ENCODE measurements at places on chromosomes 5 and 9.

DNA sequence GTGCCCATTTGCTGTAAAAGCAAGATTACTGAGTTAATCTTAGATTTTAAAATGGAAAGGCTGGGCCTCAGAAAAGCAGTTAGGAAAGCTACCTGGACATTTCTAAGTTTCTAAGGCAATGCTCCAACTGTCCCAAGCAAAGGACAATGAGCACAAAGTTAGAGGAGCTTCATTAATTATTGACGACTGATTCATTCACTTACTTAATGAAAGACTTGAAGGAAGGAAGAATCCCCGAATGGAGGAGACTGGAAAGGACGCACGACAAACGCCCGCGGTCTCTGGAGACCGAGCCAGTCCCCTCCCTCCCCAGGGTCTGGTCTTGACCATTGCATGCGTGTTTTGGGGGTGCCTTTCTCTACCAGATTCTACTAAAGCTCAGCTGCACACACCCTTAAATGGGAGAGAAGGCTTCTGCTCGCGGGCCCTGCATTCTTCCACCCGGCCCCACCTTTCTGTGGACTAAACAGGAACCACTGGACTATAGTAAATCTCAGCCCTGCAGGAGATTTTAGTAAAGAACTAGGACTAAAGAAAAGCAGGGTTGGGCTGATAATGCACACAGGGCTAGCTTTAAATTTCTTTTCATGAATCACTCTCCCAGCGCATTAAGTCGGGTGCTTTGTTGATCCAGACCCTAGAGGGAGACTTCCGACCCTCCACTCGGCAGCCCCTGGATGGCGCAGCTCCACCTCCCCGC lies 44.8 kb downstream of the CTSL start:
- DNase-seq, result no peak

- no peak for DNase-seq
Observed at GRCh38 chr5:139881143-139881733, 85.6 kb downstream of the PSD2 start.

DNA sequence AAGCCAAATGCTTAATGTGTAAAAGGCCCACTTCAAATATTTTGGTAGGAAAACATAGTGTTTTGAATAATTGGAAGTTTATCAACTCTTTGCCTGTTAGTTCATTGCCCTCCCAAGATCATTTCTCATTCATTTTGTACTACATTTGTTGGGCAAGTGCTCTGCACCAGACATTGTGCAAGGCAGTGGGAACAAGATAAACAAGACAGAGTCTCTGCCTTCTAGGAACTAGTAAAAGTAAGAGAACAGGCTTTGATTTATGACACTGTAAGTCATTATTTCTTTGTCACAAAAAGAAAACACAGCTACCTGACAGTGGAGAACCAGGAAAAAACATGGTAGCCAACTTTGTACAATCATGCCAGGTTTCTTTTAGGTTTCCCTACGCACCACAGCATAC lies 63.7 kb upstream of the PAM start:
- DNase-seq, result no peak

DNA sequence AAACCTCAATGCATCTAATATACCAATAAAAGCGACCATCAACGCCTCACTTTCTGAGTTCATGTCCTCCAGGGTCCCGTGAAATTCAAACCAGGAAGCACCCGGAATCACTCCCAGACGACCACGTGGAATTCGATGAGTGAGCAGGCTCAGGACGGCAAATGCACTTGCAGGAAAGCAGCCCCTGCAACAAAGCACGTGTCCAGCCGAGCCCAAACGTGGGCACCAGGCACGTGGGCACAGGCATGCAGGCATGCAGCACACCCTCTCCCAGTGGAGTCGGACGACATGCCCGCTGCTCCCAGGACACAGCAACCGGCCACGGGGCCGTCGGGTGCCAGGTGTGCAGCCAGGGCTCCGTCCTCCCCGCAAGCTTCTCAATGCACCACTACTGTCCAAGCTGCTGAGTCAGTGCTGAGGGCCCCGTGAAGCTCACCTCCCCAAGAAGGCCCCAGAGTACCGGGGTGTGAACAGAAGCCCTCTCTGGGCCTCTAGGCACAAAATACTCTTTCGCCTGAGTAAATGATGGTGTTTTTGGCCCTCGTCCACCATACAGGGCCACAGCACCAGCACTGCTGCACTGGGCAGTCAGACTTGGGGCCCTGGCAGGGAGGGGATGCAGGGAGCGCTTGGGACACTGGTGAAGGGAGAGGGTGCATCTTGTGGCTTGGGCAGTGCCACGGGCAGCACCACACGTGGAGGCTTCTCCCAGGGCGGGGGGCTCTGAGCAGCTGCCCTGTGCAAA lies 87.6 kb downstream of the VAV2 start:
- DNase-seq, result no peak

DNA sequence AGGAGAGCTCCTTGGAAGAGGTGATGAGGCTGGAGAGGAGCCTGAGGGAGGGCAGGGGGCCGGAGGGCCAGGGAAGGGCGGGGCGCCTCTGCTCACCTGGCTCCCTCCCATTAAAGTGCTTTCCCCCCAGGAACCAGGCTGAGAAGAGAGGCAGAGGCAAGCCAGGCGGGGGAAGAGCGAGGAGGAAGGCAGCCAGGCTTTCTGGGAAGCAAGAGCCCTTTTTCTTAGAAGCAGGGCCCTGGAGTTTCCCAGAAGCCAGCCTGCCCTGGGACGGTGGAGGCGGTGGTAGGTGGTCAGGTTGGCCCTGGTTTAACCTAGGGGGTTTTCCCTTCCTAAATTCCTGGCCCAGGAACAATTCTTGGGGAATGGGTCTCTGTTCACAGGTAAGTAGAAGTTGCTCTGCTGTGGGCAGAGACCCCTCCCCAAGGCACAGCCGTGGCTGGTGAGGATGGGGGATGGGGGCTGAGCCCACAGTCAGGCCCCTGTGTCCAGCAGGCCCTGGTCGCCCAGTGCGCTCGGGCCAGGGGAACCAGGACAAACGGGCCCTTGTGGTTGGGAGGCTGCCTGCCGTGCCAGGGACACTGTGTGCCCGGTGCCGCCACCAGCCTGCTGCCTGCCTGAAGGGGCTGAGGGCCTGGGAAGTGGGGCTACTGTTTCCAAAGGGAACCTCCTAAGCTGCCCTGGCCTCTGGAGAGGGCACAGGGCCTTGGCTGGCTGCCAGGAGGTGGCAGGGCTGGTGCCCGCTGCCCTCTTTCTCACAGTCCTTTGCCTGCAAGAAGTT lies 16.6 kb upstream of the RALGDS start:
- no peak for DNase-seq

DNA sequence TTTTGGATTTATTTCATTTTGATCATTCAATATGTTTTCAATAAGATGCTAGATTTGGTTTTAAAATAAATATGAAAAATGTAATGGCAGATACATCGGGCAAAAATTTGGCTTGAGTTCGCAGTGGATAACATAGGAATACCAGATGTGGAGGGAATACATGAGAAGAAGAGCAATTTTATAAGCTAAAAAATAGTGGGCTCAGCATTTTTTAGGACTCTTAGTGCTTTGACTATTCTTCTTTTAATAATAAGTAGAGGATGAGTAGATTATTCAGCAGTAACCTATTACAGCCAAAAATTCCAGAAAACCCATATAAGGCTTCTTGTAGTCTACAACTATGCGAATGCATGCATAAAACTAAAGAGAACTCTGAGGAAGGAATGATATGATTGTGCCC lies 22.8 kb upstream of the GHR start:
- DNase-seq, result no peak

DNA sequence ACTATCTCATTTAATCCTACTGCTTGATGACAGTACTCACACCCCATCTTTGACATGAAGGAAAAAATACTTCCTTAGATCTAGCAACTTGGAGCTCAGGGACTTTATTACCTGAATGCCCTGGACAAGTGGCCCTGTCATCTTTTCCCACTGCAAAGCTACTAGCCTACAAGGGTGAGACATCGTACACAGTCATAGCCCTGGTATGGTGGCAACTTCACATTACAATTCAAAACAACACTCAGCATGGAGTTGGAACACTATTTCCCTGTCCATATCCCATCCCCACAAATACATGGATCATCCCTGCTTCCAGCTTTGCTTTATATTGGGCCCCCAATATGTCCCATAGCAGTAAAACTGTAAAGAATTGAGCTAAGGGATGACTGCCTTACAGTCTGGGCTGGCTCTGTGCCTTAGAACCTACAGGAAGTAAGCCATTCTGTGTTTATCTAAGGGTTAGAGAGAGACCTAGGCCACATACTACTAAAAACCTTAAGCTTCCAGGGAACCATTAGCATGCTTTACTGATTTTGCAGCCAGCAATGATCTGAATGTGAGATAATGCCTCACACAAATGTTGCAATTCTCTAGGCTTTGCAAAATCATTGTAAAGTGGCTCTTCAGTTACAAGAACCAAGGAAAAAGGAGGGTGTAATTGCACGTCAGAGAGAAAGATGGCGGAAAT lies 55.9 kb downstream of the OTULIN start:
- peak; percentile 69 for DNase-seq

DNA sequence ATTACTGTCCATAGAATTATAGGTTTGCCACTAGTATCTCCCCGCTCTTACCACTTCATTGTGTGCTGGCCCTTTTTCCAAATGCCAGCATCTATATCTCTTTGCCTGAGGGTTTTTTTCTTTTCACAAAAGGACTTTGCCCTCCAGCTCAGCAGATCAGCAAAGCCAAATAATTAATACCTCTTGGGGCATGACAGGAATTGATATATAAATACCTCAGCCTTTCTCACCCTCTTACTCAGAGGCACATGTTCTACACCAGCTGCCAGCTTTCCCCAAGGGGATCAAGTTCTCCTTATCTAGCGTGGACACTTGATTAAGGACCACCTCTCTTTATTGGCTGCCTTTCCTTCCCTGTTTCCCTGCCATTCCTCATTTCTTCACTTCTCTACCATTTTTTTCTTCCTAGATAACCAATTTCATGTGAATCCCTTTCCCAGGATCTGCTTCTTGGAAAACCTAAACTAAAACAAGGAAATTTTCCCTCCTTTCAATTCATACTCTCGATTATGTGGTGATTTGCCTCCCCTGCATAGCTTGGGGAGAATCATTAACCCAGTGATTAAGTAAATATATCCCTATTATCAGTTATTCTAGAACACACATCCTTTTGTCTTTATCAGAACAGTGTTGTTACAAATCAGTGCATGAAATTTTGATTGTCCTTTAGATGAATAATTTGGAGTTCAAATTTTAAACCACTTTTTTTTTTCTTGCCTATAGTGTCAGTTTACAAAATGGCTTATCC lies 6.9 kb upstream of the NUDT12 start:
- DNase-seq, result no peak

DNA sequence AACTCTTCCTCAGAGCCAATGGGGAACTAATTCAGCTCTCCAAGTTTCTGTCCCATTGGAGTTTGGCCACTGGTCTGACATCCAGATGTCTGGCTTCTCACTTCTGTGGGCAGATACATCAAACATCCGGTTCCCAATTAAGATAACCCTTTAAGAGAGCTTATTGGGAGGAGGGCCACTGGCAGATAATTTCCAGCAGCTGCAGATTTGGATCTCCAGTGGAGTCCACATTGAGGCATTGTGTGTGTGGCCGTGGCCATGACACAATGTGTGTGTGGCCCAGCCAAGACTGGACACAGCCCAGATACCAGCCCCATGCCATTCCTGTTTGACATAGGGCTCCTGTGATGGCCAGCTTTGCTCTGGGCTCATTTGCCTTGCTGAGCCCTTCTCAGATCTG lies 110.5 kb upstream of the MAP1B start:
- no peak for DNase-seq

- peak; percentile 89 for DNase-seq
Observed at GRCh38 chr5:173781816-173782670, 106.1 kb upstream of the CPEB4 start.

GRCh38 chr5:154523104-154523503 lies 45.1 kb upstream of the HAND1 start:
- DNase-seq, result no peak

DNA sequence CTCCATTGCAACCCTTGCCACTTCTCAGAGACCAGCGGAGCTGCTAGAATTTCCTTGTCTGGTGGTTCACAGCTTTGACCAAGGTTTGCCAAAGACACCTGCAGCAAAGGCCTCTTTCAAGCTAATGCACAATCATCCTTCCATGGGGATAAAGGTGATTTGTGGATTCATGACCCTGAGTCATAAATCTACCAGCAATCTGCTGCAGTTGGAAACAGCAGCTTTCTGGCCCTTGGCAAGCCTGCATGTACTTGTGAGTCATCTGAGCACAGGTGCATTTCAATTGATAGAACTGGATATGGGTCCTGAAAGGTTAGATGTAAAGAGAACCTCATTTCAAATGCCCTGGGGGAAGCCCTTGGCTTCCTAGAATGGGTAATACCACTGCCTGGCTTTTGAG lies 21.6 kb upstream of the TCF7 start:
- no peak for DNase-seq

DNA sequence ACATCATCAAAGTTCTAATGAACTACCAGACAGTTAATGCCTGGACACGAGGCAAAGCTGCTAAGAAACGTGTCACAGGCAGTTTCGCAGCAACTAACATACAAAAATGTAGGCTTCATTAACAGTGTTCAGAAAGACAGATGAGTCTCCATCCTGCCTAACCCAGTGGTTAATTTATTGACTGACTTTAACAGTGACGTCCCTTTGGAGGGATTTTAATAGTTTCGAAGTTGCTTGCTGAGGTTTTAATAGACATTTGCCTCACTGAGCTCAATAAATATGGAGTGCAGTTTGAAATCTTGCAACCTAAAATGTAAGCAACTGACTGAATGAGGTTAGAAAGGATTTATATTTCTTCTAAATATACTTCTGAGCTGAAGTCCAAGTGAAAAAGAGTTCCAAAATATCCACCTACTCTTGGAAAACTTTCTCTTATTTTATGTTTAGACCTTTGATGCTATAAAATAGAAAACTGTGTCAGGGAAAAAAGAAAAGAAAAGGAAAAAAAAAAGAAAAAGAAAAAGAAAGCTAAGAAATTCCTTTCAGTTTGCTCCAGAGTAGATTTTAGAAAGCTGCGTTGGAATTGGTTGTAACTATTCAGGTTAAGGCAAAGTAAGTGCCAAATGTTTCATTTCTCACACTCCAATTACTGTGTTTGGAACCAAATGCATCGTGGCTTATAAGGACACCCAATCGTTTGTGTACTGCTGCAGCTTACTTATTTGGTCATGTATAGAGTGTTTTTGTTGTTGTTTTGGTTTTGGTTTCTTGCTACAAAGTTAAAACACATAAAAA lies 2016.6 kb downstream of the MAT2B start:
- no peak for DNase-seq

All from brain microvascular endothelial cell (primary cell).